LNCaP clone FGC (cell line): ENCODE measurements at places on chromosomes 16 and 17.

DNA sequence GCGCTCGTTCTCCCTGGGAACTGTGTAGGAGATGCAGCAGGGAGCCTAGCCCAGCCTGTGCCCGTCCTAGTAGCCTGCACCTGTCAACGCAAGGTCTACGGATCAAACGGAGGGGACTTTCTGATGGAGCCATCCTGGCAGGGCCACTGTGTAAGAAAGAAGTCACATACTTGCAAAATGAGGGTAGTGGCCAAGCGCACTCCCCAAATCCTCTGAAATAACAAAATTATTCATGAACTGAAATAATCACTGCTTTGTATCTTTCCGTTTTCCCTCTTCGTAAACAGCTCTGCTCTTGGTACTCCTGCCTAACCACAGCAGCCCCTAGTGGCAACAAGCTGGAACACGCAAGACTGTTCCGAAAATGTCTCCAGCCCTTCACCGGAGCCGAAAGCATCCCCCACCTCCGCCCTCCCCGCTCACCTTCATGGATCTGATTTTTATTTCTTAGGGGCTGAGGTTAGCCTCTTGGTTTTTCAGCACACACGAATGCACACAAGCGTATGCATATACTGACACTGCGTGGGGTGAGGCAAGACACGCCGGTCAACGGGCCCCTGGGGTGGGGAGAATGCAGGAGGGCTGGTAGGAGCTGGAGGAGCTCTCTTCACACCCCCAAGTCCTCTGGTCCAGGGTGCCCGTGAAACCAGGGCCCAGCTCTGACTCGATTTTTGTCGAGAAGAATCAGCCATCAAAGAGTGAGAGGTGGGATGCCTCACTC, 100.8 kb downstream of the ABCC12 start:
- no peak for DNase-seq

DNA sequence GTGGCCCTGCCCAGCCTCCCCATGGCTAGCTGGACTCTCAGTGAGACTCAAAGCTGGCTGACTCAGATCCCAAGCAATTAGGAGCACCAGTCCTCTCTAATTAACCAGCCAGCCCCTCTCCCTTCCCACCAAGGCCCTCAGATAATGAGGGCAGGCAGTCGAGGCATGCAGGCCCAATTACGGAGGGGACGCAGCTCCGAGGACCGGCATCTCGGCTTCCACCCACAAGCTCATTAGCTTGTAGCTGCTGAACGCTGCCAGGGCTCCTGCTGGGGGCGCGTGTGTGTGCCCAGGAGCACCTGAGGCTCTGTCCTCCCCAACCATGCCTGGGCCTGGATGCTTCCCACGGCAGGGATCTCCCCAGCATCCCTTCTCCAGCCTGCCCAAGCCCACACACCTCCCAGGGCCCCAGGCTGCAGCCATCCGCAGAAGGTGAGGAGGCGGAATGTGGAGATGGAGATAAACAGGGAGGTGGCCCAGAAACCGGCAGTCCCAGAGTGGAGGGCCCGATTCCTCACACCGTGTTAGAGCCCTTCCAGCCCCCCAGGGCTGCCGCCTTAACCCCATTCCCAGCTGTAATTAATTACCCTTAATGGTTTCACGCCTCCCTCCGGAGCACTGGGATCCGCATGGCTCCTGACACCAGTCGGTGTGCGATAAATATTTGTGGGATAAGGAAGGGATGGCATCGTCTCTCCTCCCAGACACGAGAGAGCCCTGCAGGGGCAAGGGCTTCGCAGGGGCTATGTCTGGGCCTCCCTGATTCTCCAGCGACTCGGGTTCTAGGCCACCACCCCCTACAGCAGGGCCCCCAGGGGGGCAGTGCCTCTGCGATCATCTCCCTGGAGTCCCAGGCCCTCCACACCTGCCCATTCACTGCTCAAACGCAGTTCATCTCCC, 42.2 kb downstream of the RPH3AL start:
- no peak for DNase-seq

DNA sequence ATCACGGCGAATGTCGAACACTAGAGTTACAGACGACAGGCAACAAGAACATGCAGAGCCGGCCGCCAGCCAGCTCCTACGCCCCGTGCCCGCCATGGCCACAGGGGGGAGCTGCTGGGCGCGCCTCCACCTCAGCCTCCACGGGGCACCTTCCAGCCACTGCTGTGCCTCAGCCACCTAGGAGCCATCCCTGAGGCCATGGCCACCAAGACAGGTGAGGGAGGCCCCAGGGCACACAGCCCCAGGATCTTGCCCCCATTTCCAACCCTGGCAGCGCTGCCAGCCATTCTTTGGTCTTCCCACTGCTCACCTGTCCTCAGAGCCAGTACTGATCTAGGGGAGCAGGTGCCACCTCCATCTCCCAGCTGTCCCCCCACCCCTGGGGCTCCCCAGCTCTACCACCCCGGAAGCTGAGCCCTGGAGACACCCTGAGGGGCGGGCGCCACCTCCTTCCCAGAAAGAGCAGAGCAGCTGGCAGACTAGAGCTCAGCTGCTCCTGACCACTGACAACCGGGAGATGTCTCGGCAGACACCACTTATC, 11.8 kb downstream of the GNPTG start:
- DNase-seq, result no peak

GRCh38 chr16:12339686-12340085, 363.2 kb downstream of the SNX29 start:
- DNase-seq, result no peak

DNA sequence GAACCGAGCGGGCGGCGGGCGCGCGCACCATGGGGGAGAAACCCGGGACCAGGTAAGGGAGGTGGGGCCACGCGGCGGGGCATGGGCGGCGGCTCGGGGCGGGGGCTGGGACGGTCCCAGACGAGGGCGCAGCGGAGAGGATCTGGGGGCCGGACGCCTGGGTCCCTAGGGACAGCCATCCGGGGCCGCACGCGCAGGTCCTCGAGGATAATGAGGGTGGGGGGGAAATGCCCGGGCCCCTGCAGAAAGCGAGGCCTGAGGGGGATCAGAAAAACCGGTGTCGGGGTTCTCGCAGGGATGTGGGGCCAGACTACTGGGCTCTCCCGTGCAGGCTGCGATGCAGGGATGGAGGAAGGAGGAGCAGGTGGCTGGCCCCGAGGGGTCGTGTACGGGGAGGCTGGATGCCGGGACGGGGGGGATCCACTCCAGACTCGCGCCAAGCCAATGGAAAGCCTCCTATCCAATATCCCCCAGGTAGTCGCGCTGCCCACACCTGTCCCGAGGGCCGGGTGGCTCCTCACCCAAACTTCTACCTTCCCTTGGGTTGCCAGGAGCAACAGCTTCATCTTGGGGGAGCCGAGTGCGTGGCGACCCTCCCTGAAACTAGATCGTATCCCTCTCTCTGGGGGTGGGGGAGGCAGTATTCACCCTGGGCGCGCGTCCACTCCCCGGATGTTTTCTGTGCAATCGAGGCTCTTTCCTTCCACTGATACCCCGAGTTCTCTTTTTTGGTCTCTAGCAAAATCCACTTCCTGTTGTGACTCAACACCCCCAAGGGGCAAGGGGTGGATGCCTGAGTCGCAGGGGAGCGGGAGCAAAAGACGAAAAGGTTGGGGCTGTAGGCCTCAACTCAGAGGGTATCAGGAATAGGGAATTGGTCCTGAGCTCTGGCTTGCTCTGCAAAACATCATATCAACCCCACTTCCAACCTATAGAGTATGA, 532 bp downstream of the ARRB2 start:
- no peak for DNase-seq
